ENCODE measurements at places on chromosomes 6 and 20.

GRCh38 chr20:42063141-42063540 is 445.0 kb upstream of the CHD6 start:
- peak; percentile 61 for DNase-seq

GRCh38 chr6:81786150-81786549 is 33.7 kb upstream of the TENT5A start:
- DNase-seq, result no peak

DNA sequence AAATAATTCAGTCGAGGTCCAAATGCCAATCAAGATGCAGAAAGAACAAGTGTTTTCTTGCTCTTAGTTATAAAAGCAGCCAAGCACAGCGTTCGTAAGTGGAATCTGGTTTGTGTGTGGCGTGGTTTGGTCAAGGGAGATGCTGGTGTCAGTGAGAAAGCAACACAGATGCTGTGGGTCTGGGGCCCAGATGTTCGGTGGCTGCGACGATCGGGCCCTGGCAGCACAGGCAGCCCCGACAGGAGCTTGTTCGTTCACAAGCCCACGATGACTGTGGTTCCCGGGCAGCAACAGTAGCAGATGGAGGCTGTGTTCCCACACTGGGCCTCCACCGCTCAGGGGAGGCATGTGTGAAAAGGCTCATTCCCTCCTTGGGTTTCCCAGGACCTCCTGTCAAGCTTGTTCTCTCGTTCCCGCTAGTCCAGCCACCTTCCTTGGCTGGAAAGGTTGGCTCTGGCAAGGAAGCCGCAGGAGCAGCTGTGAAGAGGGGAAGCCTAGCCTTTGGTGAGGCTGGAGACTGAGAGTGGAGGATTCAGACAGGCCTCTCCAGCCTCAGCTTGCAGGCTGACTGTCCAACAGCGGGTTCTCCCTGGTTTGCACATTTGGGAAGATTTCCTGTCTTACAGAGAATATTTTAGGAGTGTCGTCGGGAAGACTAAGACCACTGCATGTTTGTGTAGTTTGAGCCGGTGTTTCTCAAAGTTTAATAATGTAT is 304.7 kb downstream of the QKI start:
- no peak for DNase-seq

DNA sequence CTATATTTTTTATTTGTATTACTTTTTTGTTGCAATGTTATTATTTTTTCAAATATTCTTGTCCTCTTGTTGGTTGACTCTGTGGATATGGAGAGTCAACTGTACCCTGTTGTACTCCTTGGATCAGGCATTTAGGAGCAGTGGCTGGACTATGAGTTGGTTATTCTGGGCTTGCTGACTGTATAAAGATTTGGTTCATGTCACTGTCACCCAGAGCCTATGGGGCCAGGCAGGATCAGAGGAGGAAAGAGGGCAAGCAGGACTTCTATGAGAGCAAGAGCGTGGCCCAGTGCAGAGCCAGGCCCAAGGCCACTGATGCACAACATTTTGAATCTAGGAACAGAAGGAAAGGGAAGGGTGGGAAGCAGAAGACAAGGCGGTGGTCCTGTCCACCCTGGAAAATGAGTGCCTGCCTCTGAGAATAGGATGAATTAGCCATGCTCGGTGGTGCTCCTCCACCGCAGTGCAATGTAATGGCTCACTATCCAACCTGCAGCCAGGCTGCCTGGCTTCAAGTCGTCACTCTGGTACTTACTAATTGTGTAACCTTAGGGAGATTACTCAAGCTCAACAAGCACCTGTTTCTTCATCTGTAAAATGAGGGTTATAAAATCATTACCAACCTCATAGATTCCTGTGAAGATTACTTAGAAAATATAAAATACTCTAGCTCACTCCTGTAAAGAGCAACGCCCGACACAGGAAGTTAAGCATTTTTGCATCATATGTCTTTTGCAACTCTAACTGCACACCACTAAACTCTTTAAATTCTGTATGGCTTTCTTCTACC is 192.1 kb downstream of the KCNQ5 start:
- DNase-seq, result no peak

DNA sequence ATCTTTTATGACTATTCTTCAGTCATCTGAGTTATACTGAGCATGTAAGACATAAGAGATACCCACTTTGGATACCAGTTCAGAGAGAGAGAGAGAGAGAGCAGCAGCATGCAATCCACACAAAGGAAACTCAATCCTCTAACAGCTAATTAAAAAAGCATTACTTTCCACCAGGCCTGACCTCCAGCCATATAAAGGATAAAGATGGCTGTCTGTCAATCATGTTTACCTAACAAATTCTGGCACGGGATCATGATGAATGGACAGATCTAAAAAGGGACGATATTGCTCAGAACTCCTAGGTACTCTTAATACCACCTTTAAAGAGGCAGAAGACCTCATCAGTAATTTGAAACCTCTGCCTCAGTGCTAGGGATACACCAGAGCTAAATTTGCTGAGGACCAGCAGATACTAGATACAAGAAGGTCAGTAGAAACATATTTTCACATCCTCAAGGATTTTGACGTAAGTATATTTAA is 159.2 kb downstream of the RPS12 start:
- DNase-seq, result no peak

DNA sequence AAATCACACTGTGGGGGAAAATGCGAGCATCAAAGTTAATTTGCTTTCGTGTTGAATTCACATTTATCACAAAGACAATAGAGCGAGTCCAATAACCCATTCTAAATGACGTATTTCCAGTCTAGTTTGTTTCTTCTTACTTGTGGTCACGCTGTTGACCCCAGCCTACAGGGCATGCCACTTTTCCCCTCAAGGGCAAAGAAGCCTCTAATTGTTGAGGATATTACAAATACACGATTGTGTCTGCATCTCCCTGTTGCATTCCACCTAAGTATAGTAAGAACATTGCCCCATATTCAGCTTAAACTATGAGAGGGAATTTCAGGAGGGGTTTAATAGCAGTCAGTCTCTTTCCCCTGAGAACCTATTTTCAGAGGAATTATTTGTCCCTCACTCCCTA is 37.4 kb upstream of the DSP start:
- no peak for DNase-seq

- DNase-seq, result no peak
Observed at GRCh38 chr6:100138346-100139022, 144.5 kb upstream of the MCHR2 start.

DNA sequence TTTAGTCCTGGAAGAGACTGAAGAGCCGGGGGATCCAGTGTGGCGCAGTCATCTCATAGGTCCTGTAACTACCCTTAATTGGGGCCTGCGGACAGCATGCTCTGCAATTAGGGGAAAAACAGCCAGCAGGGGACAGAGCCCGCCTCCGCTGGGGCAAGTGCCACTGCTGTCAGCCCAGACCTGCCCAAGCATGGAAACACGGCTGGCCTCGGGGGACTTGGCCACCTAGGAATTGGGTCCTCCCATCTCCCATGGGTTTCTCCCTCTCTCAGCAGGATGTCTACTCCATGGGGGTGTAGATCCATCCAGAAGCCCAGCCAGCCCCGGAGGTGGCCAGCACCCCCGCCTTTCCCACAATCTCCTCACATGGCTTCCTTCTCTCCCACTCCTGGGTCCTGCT is 3.6 kb downstream of the GHRH start:
- DNase-seq, result no peak

DNA sequence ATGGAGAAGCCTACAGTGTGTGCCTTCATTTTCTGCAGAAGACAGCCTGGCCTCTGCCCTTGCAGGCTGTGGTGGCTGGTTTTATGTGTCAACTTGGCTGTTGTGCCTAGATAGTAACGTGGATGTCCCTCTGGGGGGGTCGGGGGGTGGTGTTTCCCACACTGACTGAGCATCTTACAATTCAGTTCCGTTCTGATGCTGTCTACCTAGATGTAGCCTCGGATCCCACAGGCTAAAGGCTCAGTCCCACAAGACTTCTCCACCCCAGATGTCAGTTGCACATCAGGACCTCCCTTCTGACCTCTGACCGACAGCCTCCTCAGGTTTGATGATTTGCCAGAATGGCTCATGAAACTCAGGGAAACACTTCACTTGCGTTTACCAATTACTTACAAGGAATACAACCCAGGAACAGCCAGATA is 4.4 kb downstream of the PYGB start:
- peak; percentile 70 for DNase-seq

DNA sequence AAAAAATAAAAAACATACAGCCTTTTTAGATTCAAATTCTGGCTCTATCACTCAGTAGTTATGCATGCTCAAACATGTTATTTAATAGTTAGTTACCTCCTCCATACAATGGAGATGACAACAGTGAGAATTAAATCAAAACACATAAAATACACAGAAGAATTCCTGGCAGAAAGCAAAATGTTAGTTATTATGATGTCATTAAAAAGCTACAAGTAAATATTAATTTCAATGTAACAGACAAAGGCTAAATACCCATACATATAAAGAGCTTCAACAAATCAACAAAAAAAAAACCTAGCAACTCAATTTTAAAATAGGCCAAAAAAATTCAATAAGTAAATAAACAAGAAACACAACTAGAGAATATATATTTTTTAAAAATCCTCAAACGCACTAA is 21.4 kb downstream of the PLN start:
- DNase-seq, result no peak

DNA sequence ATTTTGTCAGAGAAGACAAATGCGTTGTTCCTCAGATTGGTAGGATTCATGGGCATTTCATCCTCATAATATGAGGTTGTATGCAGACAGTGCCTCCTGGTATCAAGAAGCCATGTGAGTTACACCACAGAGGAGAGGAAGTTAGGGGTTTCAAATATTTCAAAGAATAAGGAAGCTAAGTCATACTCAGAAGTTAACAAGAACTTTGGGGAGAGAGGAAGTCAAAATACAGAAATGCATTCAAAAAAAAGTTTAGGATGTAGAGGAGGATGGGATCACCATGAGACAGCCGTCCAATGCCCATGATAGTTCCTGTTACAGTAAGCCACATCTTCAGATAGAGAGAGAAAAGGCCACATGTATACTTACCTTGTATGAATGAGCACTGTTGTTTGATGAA is 22.3 kb downstream of the HLA-DOB start:
- DNase-seq, result no peak

- DNase-seq, result no peak
Observed at GRCh38 chr20:15241681-15242080, 904.3 kb upstream of the FLRT3 start.

GRCh38 chr6:115914098-115914497 is 146.6 kb downstream of the FRK start:
- no peak for DNase-seq

DNA sequence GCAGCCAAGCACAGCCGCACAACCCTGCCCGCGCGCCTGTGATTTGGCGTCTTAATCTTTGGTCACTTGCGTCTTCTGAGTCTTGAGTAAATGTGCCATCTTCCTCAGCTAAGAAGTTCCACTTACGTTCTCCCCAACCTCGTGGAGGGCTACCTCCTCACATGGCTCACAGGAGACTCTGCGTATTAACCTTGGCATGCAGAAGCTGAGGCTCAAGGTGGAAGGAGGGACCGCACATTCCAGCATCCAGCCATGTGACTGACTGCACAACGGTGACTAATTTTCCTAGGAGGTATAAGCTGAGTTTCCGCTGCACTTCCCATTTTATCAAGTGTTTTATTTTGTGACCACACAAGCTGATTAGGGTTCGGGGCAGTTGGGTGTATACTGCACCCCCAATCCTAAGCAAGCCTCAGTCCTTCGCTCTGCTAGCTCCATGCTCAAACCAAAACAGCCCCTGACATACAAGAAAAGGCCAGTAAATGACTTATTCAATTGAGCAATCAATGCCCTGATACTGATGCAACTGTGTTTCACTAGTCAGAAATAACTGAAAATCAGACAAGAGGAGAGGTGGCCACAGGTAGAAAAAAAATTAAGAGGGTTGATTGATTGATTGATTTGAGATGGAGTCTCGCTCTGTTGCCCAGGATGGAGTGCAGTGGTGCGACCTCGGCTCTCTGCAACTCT is 7.0 kb downstream of the BEND3 start:
- peak; percentile 44 for DNase-seq

DNA sequence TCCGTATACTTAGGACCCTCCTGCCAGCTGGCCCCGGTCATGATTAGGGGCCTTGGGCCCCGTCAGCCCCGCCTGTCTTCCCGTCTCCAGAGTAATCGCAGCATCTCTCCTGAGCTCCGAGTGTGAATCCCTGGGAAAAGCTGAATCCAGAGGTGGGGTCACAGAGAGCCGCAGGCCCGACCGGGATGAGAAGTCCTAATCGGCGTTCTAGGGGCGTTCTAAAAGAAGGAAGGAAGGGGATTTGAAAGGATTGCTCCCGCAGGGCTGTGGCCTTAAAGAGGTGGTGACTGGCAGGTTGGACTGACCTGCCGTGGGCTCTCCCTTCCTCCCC is 371 bp downstream of the HMGN4 start:
- no peak for DNase-seq

- no peak for DNase-seq
Observed at GRCh38 chr6:111662794-111663593, 57.3 kb upstream of the TRAF3IP2 start.

- peak; percentile 27 for DNase-seq
Observed at GRCh38 chr6:41730531-41731436, 4.6 kb downstream of the TFEB start.

DNA sequence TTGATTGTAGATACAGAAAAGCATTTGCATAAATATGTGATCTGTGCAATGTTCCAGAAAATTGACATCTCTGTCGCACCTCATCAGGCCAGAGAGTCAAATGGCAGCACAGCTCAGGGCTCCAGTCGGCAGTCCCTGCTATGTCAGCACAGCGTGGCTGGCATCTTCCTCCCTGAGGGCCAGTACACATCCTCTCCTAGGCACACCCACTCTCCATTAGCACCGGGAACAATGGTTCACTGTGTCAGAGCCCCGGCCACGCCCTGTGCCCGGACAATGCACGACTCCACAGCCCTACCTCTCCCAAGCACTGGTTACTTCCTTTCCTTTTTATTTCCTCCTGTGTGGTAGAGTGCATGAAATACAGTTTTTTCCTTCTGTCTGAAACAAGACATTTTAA is 114.9 kb downstream of the FOXC1 start:
- DNase-seq, result peak; percentile 88

DNA sequence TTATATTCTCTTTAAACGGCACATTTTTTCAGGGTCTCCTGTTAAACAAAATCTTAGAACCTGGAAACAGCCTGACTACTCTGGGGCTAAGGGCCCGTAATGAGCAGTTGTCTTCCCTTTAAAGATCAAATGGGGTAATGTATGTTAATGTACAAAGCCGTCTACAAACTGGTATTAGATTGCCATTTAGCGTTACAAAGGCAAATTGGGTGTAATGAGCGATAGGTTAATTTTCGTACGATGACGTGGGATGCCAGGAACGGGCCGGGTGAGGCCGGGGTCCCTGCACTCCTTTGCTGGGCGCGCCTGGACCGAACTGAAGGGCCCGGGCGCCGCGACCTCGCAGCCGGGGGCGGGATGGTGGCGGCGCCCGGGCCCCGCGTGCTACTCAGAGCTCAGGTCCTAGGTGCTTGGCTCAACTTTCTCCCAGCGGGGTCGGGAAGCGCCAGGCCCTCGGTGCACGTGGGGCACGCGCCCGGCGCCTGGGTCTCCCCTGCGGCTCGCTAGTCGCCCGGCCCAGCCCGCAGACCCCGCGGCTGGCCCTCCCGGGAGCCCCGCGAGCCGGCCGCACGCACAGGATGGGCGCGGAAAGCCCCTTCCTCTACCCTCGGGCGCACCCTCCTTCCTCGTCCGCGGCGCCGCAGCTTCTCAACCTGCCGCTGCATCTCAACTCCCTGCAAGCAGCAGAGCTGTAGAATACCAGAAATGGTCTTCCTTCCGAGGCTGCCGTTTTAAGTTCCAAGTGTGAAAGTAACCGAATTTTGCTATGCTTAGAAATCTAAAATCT is 5.9 kb downstream of the NKX2-4 start:
- DNase-seq, result no peak

- no peak for DNase-seq
Observed at GRCh38 chr20:2524709-2525506, 11.5 kb upstream of the TMC2 start.
